Kidney epithelial cell (primary cell): ENCODE measurements at places on chromosomes 3 and 15. TPM values are rescaled to one million over a fixed set of nuclear protein-coding genes. Genes with fewer than 3 reads are reported as not detected.

ANKRD34C gene
- not detected in 2 replicates for total RNA-seq

SNTN gene
- not detected in 2 replicates for total RNA-seq

C3orf85 gene
- total RNA-seq: not detected in 2 replicates

NTRK3 gene
- 0.34 TPM in 1 of 2 replicates, not detected in the other for total RNA-seq

STX19 gene
- not detected in 2 replicates for total RNA-seq

RHCG gene
- 0.04 and 0.21 TPM in 2 replicates for total RNA-seq

- no peak for DNase-seq
Measured at GRCh38 chr15:91630090-91630489, 223.4 kb upstream of the SLCO3A1 start.

GRCh38 chr3:160956785-160957184, 148.4 kb downstream of the B3GALNT1 start:
- no peak for DNase-seq

GRCh38 chr3:45148921-45149320, 2.7 kb upstream of the CDCP1 start:
- no peak for DNase-seq

DNA sequence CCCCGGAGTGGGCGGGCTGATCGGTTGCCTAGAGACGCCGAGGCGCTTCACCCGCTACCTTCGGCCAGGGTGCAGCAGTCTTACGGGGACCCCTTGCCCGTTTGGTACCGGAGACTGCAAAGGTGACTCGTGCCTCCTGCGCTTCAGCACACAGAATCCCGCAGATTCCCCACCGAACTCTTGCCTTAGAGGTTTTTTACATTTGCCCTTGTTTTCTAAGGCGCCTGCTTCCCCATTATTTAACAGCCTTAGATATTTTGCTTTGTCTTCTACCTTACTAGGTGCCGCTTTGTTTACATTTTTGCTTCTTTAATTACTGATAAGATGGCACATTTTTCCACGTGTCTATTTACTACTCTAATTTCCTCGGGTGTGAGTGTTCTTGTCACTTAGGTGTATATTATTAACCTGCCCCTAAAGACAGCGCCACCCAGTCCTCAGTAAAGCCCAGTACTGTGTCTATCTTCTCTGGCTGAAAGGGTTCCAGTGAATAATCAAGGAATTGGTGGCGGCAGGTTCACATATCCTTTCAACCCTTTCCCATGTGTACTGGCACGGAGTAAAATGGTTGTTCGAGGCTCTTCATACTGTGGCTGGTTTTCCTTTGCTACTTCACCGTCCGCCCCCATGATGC, 573 bp upstream of the CEP152 start:
- DNase-seq: no peak

DNA sequence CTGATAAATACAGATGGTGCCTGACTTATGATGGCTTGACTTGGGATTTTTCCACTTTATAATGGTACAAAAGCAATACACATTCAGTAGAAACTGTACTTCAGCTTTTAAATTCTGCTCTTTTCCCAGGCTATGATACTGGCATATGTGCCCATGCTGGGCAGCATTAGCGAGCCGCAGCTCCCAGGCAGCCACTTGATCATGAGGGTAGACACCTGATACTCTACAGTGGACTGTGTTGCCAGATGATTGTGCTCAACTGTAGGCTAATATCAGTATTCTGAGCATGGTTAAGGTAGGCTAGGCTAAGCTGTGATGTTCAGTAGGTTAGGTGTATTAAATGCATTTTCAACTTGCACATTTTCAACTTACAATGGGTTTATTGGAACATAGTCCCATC, 17.7 kb upstream of the FEM1B start:
- DNase-seq: no peak

- DNase-seq: no peak
Measured at GRCh38 chr3:32510075-32510724, 7.5 kb upstream of the CMTM6 start.
